ENCODE measurements at places on chromosomes 7 and 10. TPM values are rescaled to one million over a fixed set of nuclear protein-coding genes. Genes with fewer than 3 reads are reported as not detected.
A peak's percentile ranks its signal among the peaks of the same experiment; 100 is the strongest.

GRCh38 chr10:77068969-77069368 is 568.6 kb downstream of the KCNMA1 start:
- H3K4me1 ChIP-seq, result no peaks in the 10 kb centered on the region
- no peak overlapping the region for H3K4me3 ChIP-seq
- H3K27me3 ChIP-seq, result no peaks in the 10 kb centered on the region
- no peaks in the 10 kb centered on the region for H3K36me3 ChIP-seq

DNA sequence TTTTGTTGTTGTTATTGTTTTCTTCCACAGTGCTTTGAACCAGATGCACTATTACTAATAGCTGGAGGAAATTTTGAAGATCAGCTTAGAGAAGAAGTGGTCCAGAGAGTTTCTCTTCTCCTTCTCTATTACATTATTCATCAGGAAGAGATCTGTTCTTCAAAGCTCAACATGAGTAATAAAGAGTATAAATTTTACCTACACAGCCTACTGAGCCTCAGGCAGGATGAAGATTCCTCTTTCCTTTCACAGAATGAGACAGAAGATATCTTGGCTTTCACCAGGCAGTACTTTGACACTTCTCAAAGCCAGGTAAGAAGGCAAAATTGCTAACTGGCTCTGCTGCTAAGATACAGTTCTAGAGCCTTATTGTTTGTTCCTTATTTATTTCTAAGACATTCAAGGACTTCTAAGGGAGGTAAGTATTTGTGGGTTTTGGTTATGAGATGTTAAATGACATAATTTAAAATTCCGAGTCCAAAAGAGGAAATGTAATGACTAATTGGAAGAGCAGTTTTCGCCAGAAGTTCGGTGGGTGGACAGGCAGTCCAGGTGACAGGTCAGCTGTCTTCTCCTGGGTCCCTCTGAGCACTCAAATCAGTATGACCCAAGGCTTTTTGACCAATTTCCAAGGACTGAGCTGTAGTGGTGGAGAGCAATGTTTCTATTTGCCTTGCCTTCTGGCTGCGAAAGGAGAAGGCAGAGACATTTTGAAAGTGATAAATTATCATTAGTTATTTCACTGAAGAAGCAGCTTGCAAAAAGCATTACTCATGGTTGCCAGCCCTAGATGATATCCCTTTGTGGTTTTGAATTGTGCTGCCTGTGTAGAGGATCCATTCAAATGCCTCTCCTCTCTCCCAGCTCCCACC is 10.1 kb downstream of the SLC39A12 start:
- no peak for DNase-seq
- H3K27me3 ChIP-seq, result no peaks in the 10 kb centered on the region
- H3K4me1 ChIP-seq, result no peaks in the 10 kb centered on the region
- H3K4me3 ChIP-seq, result no peak overlapping the region

GRCh38 chr10:17244700-17245365 is 16.8 kb downstream of the VIM start:
- H3K27ac ChIP-seq, result no peak overlapping the region
- no peaks in the 10 kb centered on the region for H3K4me1 ChIP-seq
- no peaks in the 10 kb centered on the region for H3K27me3 ChIP-seq

- peaks cover 3% of the 10 kb centered on the region for H3K4me1 ChIP-seq
- no peaks in the 10 kb centered on the region for H3K36me3 ChIP-seq
- DNase-seq, result no peak
- H3K27me3 ChIP-seq, result no peaks in the 10 kb centered on the region
Observed at GRCh38 chr7:34322841-34323240, 335.2 kb upstream of the NPSR1 start.

The FAM20C gene
- 0.54 TPM for total RNA-seq

The PLXNA4 gene
- not detected for total RNA-seq

DNA sequence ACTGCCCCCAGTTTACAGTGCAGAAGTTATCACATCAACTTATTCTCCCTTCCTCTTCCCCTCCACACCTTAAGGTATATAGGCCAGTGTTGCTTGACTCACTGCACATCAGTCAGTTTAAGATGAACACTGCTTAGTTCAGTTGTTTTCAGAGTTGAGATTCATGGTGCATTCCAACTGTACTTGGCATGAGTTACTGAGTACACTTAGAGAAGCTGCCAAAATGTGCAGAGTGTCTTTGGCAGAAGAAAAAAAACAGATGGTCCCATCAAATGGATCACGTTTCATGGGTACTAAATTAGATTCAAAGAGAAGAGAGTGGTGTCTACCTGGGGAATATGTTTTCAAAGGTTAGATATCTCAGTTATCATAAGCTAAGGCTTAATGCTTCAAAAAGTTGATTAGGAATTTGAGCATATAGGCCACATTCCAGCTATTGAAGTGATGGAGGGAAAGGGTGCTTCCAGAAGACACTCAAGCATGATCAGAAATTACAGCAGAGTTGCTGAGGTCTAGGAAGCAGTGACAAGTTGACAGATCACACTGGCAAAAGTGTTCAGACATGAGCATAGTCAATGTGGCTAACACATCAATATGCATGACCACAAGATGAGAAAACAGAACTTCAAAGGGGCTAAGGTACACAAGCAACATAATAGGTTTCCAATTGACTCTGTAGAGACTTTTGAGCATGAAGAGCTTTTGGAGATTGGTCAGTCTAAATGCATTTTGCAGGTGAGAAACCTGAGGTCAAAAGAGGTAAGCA is 579.2 kb upstream of the CELF2 start:
- H3K36me3 ChIP-seq, result no peaks in the 10 kb centered on the region
- H3K27me3 ChIP-seq, result no peaks in the 10 kb centered on the region
- no peak for DNase-seq
- H3K4me1 ChIP-seq, result no peaks in the 10 kb centered on the region
- no peak overlapping the region for H3K27ac ChIP-seq

DNA sequence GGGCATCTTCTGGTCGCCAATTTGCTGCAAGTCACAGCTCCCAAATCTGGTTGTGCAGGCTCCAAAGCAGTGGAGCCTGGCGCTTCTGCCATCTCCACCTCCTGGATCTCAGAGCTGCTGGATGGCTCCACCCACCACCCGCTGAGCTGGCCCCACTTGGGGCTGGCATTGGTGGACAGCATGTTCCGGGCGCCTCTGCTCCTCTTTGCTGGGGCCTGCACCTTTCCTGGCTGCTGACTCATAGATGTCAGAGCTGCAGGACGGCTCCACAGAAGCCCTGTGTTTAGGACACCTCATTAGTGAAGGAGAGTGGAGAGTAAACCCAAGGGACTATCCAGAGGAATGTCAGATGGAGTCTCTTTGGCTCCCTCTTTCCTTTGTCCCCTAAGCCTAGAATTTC is 27.4 kb downstream of the MAPK8 start:
- peaks cover 7% of the 10 kb centered on the region for H3K36me3 ChIP-seq
- no peak overlapping the region for H3K4me3 ChIP-seq
- H3K4me1 ChIP-seq, result no peaks in the 10 kb centered on the region
- no peaks in the 10 kb centered on the region for H3K27me3 ChIP-seq
- no peak for DNase-seq

DNA sequence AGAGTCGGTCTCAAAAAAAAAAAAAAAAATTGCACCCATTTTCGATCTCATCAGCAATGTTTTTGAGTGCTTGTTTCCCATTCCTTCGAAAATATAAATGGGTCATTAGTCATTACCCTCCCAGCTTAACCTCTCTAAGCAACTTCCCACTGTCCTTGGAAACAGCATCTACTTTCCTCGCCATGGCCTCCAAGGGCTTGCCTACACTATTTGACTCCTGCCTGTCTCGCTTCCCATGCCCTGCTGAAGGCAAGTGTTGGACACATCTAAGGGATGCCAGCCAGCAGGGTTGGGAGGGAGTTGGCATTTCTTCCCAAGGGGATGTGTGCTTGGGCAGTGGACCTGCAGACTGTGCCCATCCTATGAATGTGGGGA is 12.7 kb upstream of the RHBDD2 start:
- H3K4me1 ChIP-seq, result no peaks in the 10 kb centered on the region
- H3K4me3 ChIP-seq, result no peak overlapping the region
- DNase-seq, result no peak

The AGAP4 gene
- total RNA-seq, result 35.4 TPM

The NPFFR1 gene
- not detected for total RNA-seq

The NPTX2 gene
- total RNA-seq, result not detected

DNA sequence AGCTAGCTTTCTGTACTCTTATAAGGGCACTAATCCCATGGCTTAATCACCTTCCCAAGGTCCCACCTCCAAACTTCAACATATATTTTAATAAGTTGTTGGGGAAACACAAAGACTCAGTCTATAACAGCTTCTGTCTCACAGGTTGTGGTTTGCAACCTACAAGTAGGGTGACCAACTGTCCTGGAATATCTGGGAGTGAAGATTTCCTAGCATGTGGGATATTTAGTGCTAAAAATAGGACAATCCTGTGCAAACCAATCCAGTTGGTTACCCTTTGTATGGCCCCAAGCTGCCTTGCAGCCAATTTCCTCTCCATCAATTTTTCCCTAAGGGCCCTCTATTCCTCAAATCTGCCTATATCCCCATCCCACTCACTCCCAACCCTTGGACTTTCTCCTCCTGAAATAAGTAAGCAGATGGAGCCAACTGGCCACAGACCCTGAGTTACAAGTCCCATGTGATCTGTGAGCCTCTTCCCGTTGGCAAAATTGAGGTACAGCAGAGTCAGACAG is 82.3 kb downstream of the FAM13C start:
- no peaks in the 10 kb centered on the region for H3K27me3 ChIP-seq
- no peaks in the 10 kb centered on the region for H3K36me3 ChIP-seq
- H3K4me1 ChIP-seq, result no peaks in the 10 kb centered on the region
- no peak overlapping the region for H3K27ac ChIP-seq
- H3K4me3 ChIP-seq, result no peak overlapping the region

- no peak overlapping the region for H3K4me3 ChIP-seq
- peaks cover 14% of the 10 kb centered on the region for H3K4me1 ChIP-seq
- DNase-seq, result peak; percentile 4
- no peaks in the 10 kb centered on the region for H3K36me3 ChIP-seq
- no peaks in the 10 kb centered on the region for H3K27me3 ChIP-seq
- H3K27ac ChIP-seq, result no peak overlapping the region
Observed at GRCh38 chr10:60910543-60910942, 33.4 kb downstream of the RHOBTB1 start.

DNA sequence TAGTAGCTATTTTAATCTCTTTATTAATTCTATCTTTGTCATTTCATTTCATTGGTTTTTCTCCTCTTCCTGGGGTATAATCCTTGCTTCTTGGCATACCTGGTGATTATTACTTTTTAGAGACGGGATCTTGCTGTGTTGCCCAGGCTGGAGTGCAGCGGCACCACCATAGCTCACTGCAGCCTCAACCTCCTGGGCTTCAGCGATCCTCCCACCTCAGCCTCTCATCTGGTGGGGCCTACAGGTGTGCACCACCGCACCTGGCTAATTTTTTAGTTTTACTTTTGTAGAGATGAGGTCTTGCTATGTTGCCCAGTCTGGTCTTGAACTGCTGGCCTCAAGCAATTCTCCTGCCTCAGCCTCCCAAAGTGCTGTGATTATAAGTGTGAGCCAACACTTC is 22.0 kb upstream of the OCM2 start:
- DNase-seq, result no peak
- H3K4me3 ChIP-seq, result no peak overlapping the region
- H3K4me1 ChIP-seq, result no peaks in the 10 kb centered on the region
- no peaks in the 10 kb centered on the region for H3K36me3 ChIP-seq

The URGCP gene
- 31.3 TPM for total RNA-seq
